Naive B cell (primary cell): ENCODE measurements at places on chromosomes 1 and 21.

DNA sequence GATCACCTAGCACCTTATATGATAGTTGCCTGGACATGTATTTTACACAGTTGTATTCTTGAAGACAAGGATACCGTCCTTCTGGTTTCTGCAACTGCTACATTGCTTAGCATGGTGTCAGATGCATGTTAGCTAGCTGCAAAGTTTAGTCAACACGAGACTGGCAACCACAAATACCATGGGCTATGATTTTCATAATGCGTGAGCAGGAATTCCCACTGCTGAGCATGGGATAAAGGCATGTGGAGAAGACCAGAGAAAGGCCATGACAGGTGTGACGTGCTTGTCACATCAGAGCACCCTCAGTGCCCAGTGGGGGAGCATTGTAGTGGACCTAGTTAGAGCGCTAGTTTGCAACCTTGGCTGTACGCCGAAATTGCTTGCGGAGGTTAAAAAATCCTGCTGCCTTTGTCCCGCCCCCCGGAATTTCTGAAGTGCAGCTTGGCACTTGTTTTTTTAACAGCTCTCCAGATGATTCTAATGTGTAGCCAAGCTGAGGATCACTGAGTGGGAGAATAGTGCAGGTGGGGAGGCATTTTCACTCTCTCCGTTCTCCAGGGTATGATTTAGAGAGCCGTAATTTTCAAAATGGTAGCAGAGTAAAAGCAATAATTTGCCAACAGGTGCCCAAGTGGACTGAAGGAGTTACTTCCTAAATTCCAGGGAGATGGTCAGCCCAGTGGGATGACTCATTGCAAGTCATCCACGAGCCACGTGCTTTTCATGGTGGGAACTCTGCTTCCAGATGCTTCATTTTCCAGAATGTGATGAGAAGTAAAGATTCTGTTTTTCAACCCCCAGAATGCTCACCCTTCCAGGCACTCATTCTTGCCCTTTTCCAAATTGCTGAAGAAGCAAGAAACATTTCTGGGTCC, 81.0 kb downstream of the CNIH3 start:
- DNase-seq: no peak

DNA sequence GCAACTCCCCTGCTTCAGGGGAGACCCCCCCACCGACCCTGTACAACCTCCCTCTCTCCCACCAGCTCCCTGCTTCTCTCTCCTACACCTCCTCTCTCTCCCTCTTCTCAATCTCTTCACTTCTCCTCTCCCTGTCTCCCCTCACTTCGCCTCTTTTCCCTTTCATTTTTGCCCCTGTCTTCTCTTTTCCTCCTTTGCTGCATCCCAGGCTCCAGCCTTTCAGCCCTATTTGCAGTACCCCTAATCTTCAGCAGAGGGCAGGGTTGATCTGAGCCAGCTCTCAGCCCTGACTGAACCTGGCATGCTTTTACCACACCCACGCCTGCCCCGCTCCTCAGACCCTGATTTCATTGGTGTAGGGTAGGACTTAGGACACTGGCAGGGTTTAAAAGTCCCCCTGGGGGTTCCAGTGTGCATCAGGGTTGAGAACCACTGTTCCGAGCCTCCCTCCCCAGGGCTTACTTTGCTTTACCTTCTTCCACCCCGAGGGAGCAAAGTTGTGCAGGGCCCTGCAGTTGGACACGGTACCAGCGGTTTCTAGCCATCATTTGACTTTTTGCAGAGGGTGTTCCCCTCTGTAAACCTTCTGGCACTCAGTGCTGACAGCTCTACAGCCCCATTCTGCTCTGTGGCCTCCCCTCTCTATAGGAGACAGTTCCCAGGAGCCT, 67.3 kb upstream of the CNTN2 start:
- peak; percentile 56 for DNase-seq

GRCh38 chr1:25577134-25577920, 33.9 kb downstream of the LDLRAP1 start:
- no peak for DNase-seq

DNA sequence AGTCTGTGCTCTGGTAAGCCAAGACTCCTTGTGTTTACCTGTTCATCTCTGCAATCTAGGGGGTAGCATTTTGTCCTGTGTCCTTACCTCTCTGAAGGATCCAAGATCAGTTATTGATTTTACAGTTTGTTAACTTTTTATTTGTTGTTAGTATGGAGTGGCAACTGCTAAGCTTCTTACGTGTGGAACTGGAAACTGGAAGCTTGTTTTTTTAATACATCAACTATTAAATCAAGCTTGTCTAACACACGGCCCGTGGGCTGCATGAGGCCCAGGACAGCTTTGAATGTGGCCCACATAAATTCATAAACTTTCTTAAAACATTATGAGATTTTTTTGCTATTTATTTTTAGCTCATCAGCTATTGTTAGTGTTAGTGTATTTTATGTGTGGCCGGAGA, 29.2 kb upstream of the MPC2 start:
- no peak for DNase-seq

DNA sequence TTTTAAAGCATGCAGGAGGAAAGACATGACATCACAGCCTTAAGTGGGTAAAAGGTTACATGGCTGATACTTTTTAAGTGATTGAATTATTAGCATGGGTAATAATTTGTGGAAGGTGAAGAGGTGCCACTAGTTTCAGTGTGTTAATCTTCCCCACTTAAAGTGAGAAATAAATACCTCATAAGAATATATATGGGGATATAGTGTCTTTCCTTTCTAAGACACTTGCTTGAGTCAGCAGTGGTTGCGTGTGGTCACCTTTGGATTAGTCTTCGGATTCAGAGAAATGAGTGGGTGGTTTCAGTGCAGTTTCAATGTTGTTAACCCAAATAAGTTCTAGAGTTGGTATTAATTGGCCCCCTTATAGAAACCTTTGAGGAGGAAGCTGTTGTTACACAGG, 94.1 kb downstream of the ADGRL2 start:
- DNase-seq: no peak

DNA sequence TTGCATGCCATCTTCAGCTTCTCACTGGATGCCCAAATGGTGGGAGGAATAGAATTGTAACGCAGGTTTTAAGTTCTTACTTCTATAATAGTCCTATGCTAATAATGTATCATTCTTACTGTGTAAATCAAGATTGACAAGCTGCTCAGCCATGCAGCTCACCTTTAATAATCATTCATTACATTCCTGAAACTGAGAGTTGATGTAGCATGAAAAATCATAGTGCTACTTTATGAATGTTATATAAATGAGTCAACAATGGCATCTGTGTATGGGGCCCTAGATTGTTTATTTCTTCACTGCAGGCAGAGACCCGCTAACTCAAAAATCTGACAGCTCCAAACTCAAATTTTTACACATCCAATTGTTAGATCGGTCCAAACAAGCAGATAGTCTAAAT, 34.4 kb downstream of the FH start:
- no peak for DNase-seq

GRCh38 chr1:158028969-158029368, 35.5 kb downstream of the KIRREL1 start:
- no peak for DNase-seq

- peak; percentile 36 for DNase-seq
Observed at GRCh38 chr1:185670187-185670627, 64.0 kb upstream of the HMCN1 start.

DNA sequence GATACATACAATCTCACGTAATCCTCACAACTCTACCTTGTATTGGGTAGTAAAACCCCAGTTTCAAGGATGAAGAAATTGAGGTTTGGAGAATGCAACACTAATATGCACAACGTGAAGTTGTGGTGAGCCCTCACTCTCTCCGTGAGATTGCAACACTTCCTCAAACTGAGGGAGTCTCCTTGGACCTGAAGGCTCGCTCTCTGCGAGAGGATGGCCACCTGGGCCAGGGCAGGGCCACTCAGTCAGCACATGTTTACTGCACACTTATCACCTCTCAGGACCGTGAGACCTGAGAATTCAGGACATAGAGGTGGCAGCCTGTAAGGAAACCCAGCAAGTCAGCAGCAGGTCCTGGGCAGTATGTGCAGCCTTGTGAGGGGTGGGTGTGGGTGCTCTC, 8.7 kb downstream of the SH3BP5L start:
- DNase-seq: no peak
